Stimulated activated CD8-positive, alpha-beta memory T cell treated with anti-CD3 and anti-CD28 coated beads, Interleukin-7, amount 100 ng/mL, for 48 hours (primary cell): ENCODE measurements at places on chromosomes 7 and 10.
A peak's percentile ranks its signal among the peaks of the same experiment; 100 is the strongest.

- DNase-seq: no peak
Measured at GRCh38 chr10:5442990-5443370, 30.6 kb downstream of the NET1 start.

GRCh38 chr10:4981722-4982471 lies 18.7 kb downstream of the AKR1C1 start:
- no peak for DNase-seq

GRCh38 chr7:148334441-148334956 lies 256.1 kb upstream of the C7orf33 start:
- no peak for DNase-seq

GRCh38 chr10:81479316-81479715 lies 395.7 kb upstream of the NRG3 start:
- no peak for DNase-seq

DNA sequence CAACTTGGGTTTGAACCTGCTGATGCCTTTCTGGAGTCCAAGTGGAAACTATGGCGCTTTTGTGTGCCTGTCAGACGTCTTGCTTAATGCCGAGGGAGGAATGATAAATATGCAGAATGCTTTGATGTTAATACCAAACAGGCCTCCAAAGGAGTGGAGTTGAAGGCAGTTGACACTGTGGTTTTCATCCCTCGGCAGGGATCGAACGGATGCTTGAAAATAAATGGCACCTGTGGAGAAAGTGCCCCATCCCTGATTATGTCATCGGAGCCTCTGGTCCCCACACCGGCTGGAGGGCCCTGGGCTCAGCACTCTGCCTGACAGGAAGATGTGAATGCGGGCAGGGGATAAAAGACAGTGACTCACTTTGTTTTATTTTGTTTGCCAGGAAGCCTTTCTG lies 148.7 kb upstream of the GPR26 start:
- DNase-seq: no peak

GRCh38 chr7:73341877-73342276 lies 13.9 kb downstream of the FKBP6 start:
- DNase-seq: no peak

- no peak for DNase-seq
Measured at GRCh38 chr10:24851629-24852028, 100.8 kb downstream of the PRTFDC1 start.

- no peak for DNase-seq
Measured at GRCh38 chr7:37380831-37381230, 67.8 kb downstream of the ELMO1 start.

DNA sequence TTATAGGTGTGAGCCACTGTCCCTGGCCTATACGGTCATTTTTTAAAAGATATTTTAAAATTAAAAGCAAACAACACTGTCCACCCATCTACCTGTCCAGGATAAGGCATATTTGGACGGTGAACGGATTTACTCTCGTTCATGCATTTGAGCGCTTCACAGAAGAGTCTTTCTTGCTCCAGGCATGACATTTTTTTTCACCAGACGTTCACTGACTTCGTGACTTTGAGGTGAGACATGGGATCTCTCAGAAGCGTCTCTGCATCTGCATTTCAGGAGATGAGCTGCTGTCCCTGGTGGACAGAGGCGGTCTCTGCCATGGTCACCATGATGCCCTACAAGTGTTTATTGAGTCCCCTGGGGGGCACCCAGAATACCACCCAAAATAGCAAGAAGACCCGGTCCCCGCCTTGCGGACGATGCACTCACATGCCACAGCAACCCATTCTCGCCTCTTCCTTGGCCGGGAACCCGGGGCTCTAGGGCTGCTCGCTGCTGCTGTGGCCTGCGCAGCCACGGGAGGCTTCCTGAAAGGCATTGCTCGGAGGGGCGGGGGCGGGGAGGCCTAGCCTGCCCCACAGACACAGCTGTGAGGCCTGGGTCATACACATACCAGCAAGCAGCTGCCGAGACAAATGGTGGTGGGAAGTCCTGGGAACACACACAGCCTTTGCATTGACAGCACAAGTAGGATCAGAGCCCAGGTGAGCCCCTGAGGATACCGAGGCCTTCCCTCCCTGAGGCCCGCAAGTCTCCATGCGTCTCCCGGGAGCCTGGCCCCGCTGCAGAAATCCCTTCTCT lies 84.4 kb downstream of the RGS10 start:
- no peak for DNase-seq

DNA sequence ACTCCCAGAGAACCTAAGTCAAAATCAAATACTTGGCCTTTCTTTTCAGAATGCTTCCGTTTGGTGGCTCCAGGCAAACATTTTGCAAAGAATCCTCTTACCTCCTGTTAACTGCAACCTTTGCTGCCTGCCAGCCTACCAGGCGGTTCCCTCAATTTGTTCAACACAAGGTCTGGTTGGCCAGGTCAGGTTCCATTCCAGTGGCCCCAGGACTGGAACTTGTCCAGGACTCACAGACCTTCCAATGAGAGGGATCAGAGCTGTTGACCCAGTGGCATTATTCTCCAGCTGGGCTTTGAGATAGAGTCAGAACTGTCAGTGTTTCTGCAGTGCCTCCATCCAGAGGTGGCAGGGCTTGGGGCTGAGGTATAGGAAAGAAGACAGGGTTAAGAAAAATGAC lies 137.0 kb downstream of the NEUROD6 start:
- no peak for DNase-seq

DNA sequence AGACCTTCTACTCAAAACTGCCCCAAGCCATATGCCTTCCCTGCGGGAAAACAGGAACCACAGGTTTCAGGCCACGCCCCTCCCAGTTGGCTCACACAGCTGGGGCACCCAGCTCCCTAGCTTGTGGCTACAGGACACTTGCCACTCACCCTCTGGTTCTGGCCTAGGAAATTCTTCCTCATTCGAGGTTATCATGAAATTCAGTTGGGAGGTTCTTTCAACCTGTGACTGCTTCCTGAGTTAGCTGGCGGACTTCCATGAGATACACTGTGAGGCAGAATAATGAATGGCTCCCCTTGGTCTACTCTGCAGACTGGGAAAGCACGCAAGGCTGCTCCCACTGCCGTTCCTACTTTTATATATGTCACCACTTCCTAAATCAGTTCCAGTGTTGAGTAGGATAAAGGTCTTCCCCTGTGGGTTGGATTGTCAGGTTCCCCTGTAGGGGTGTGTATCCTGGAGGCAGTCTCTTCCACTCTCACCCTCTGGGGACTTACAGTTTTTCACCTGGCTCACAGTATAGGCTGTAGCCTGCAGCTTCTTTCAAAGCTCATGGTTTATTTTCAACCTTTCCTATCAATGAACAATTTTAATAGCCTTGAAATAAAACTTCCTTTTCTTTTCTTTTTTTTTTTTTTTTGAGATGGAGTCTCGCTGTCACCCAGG lies 37.0 kb downstream of the GPR22 start:
- no peak for DNase-seq

- no peak for DNase-seq
Measured at GRCh38 chr7:99672573-99672972, 7.2 kb downstream of the CYP3A5 start.

DNA sequence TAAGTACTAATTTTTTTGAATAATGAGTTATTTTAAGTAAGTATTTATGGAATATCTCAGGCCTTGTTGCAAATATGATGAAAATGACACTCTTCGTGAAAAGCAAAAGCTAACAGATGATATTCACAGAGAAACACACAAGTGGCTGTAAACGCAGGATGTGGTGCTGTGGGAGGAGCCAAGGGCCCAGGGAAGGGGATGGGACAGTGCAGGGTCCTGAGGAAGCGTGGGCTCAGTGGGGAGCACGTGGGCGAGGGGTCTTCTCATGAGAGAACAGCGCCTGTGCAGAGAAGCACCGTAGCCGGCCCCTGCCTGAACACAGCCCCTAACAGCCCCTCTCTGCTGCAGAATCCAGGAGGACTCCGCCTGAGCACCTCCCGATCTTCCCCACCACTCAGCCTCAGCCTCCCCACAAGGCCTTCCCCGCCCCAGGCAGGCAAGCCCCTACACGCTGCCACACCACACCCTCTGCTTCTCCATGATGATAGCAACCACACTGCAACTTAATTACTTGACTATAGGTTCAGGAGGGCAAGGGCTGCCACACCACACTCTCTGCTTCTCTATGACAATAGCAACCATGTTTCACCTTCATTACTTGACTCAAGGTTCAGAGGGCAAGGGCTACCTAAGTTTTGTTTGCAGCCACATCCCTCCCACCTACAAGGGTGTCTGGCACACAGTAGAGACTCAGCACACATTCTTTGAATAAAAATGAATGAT lies 152.6 kb upstream of the RNF32 start:
- no peak for DNase-seq

DNA sequence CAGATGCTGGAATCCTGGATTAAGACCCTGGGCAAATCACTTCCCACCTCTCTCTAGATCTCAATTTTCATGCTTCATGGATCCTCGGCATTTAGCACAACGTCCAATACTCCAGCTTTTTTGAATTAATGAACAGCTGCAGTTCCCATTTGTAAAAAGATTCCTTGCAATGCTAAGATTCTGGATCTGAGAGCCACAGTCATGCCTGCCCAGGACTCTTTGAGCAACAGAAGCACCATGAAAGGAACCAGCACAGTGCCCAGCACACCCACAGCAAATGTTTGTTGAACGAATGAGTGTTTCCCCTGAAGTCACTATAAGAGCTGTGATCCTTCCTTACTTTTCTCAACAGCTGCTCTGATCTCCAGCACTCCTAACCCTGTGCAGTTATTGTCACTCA lies 20.8 kb upstream of the DDIT4 start:
- no peak for DNase-seq

- no peak for DNase-seq
Measured at GRCh38 chr7:4386190-4386589, 295.9 kb upstream of the FOXK1 start.

DNA sequence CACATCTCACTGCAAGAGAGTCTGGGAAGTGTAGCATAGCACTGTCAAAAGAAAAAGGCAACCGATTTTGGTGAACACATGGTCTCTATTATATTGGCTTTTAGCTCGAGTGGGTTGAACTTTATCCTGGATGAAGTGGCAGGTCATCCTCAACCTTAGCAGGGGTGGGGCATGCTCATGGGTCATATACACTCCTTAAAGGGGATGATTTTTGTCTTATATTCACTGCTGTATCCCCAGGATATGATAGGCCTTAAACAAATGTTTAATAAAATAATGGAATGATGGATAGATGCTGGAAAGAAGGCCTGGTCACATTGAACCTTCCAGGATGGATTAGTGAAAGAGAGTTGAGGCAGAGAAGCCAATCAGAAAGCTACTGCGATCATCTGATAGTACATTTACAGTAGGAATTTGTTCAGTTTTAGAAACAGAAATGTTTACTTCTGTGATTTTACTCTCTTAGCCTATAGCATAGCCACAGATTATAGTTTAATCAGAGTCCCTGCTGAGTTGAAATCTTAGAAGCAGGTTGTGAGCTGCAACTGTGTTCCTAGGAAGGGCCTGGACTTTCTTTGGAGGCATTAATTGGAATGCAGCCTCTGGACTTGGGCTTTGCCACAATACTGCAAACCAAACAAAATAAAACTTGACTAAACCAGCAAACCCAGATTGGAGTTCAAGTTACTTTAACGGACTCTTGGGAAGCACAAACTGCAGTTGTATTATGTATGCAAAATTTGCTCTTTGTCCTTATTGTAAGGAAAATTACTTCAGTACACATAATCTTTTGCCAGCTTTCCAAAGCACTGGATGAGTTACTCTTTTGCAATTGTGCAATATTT lies 138.3 kb downstream of the BMPER start:
- DNase-seq: no peak

DNA sequence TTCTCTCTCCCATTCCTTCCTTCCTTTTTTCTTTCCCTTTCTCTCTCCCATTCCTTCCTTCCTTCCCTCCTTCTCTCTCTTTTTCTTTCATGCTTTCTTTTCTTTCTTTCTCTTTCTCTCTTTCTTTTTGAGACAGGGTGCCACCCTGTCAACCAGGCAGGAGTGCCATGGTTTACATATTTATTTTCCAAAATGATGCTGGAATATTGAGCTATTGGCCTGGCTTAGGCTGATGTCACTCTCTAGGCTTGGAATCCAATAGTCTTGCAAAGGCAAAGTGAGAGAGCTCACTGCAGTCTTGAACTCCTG lies 159.1 kb downstream of the BAMBI start:
- no peak for DNase-seq

GRCh38 chr10:12103802-12104201 lies 25.7 kb upstream of the SEC61A2 start:
- DNase-seq: no peak

DNA sequence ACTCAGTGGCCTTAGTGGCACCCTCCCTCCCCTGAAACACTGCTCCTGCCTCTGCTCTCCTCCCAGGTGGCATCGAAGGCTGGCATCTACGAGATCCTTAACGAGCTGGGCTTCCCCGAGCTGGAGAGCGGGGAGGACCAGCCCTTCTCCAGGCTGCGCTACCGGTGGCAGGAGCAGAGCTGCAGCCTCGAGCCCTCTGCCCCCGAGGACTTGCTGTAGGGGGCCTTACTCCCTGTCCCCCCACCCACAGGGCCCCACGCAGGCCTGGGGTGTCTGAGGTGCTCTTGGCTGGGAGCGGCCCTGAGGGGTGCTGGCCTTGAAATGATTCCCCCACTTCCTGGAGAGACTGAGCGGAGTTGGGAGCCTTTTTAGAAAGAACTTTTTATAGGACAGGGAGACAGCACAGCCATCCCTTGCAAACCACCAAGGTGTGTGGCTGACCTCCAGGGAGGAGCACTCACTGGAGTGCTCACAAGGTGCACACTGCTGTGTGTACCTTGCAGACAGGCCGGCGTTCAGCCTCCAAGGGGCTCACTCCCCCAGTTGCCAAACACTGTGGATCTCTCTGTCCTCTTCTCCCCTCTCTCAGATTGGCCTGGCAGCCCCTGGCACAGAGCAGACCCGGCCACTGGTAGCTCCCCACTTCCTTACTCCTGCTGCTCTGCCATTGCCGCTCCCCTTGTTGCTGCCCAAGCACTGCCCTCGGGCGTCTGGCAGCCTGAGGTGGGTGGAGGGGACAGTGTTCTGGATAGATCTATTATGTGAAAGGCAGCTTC lies 35.8 kb downstream of the PRF1 start:
- no peak for DNase-seq

- DNase-seq: no peak
Measured at GRCh38 chr10:124194199-124194824, 100.9 kb upstream of the CHST15 start.

- DNase-seq: no peak
Measured at GRCh38 chr10:86586516-86586915, 64.9 kb upstream of the WAPL start.

- no peak for DNase-seq
Measured at GRCh38 chr7:66052447-66052846, 23.2 kb upstream of the ASL start.

- DNase-seq: peak; percentile 56
Measured at GRCh38 chr7:87059525-87060287, at the start of gene ELAPOR2. Gene ELAPOR2 (minus strand): TSS chr7:87059654. CDS start chr7:87059513, 141 bp downstream.
